ENCODE measurements at places on chromosomes 13 and 19. TPM values are rescaled to one million over a fixed set of nuclear protein-coding genes. Genes with fewer than 3 reads are reported as not detected.

ZNF285 gene
- 3.9 TPM for total RNA-seq

CATSPERD gene
- total RNA-seq = not detected

SHFL gene
- total RNA-seq = 25.9 TPM

LIM2 gene
- not detected for total RNA-seq

KLK12 gene
- not detected for total RNA-seq

S1PR4 gene
- total RNA-seq = not detected

DPRX gene
- total RNA-seq = not detected

FXYD1 gene
- total RNA-seq = 0.32 TPM

All from fibroblast of villous mesenchyme (primary cell).